ENCODE measurements at places on chromosomes 3 and 15. TPM values are rescaled to one million over a fixed set of nuclear protein-coding genes. Genes with fewer than 3 reads are reported as not detected.

DNA sequence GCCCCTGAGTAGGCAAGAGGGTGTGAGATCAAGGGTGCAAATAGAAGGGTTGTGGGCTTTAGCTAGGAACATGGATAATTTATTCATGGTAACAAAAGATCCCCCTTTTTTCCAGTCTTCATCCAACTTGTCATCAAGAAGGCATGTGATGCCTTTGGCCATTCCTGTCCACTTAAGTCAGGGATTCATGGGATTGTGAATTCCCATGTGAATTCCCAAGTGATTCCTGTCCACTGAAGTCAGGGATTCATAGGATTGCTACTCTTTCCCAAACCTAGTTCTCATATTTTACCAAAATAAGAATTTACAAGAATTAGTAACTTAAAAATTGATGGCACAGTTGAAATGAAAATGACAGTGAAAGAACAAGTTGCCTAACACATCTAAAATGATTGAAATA is 40.8 kb downstream of the HMG20A start:
- no peak overlapping the region for H3K4me3 ChIP-seq
- no peaks in the 10 kb centered on the region for H3K4me1 ChIP-seq
- DNase-seq, result no peak
- no peaks in the 10 kb centered on the region for H3K27me3 ChIP-seq
- peaks cover 3% of the 10 kb centered on the region for H3K36me3 ChIP-seq
- H3K27ac ChIP-seq, result no peak overlapping the region

- no peak for DNase-seq
- H3K4me3 ChIP-seq, result no peak overlapping the region
- H3K27me3 ChIP-seq, result no peaks in the 10 kb centered on the region
- no peaks in the 10 kb centered on the region for H3K4me1 ChIP-seq
- no peak overlapping the region for H3K27ac ChIP-seq
Measured at GRCh38 chr3:77256584-77257503, 216.9 kb downstream of the ROBO2 start.

The PYGO1 gene
- 10.9 TPM for total RNA-seq

- no peaks in the 10 kb centered on the region for H3K4me1 ChIP-seq
- no peak overlapping the region for H3K4me3 ChIP-seq
- H3K27ac ChIP-seq, result no peak overlapping the region
- no peaks in the 10 kb centered on the region for H3K27me3 ChIP-seq
Measured at GRCh38 chr15:74651242-74651741, 35.7 kb downstream of the CLK3 start.

DNA sequence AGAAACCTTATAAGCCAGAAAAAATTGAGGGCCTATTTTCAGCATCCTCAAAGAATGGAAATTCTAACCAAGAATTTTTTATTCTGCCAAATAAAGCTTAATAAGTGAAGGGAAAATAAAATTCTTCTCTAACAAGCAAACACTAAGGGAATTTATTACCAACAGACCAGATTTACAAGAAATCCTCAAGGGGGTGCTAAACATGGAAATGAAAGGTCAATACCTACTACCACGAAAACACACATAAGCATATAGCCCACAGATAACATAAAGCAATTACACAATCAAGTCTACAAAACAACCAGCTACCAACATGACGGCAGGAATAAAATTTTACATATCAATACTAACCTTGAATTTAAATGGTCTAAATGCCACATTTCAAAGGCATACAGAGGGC is 883.5 kb downstream of the SI start:
- H3K27me3 ChIP-seq, result no peaks in the 10 kb centered on the region
- no peak overlapping the region for H3K4me3 ChIP-seq

Measured in aorta (tissue), 5 donors.